ENCODE measurements at places on chromosomes 4 and X.

DNA sequence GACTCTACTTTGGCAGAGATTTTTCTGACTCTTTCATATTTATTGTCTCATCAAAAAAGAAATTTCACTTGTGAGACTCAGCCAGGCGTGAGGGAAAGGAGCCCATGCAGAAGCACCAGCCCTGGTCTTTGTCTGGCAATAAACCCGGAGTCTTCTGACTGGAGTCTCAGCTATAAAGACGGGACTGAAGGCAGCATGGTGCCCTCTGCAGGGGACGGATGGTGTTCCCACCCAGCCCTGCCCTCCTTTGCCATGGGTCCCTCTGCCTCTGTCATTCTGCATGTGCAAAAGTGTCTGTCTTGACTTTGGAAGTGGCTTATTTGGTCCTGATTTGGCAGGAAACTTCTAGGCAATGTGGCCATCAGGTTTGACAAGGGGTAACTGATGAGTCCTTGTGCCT lies 14.2 kb downstream of the ZNF185 start:
- no peaks in the 10 kb centered on the region for H3K4me1 ChIP-seq
- no peaks in the 10 kb centered on the region for H3K36me3 ChIP-seq
- H3K27me3 ChIP-seq, result no peaks in the 10 kb centered on the region
- H3K4me3 ChIP-seq, result no peak overlapping the region
- no peak for DNase-seq

- no peak overlapping the region for H3K4me3 ChIP-seq
- H3K27me3 ChIP-seq, result no peaks in the 10 kb centered on the region
- no peaks in the 10 kb centered on the region for H3K36me3 ChIP-seq
- DNase-seq, result no peak
- no peak overlapping the region for H3K27ac ChIP-seq
- no peaks in the 10 kb centered on the region for H3K4me1 ChIP-seq
These were observed 248.0 kb downstream of the TRIML1 start for GRCh38 chr4:188387179-188387791.

DNA sequence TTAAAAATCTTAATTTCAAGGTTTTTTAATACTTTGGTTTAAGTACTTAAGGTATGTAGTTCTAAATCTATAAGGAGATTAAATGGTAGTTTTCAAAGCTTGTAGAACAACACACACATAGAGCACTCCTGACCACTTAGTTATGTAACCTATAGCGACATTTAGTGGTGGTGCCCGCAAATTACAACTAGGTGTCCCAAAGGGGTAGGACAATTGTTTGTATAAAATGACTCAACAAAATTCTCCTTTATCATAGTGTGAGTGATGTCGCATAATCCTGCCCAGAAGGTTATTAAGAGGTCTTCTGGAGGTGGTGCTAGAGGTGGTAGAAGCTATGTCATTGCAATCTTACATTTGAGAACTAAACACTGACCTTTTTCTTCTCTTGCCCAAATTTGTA lies 373.0 kb upstream of the RASGEF1B start:
- H3K36me3 ChIP-seq, result no peaks in the 10 kb centered on the region
- no peak overlapping the region for H3K27ac ChIP-seq
- no peaks in the 10 kb centered on the region for H3K4me1 ChIP-seq
- no peaks in the 10 kb centered on the region for H3K27me3 ChIP-seq

- no peak overlapping the region for H3K27ac ChIP-seq
- no peaks in the 10 kb centered on the region for H3K4me1 ChIP-seq
- DNase-seq, result no peak
- no peak overlapping the region for H3K4me3 ChIP-seq
- H3K27me3 ChIP-seq, result no peaks in the 10 kb centered on the region
- H3K36me3 ChIP-seq, result no peaks in the 10 kb centered on the region
These were observed 47.6 kb downstream of the COL25A1 start for GRCh38 chr4:109254845-109255244.

GRCh38 chrX:119817130-119817690 lies 25.8 kb upstream of the RPL39 start:
- peaks cover 11% of the 10 kb centered on the region for H3K4me1 ChIP-seq
- no peak overlapping the region for H3K4me3 ChIP-seq
- no peaks in the 10 kb centered on the region for H3K27me3 ChIP-seq
- H3K27ac ChIP-seq, result no peak overlapping the region
- H3K36me3 ChIP-seq, result no peaks in the 10 kb centered on the region
